ENCODE measurements at places on chromosomes 7 and 10.

GRCh38 chr10:63388421-63389031 lies 77.3 kb downstream of the JMJD1C start:
- no peak for DNase-seq

DNA sequence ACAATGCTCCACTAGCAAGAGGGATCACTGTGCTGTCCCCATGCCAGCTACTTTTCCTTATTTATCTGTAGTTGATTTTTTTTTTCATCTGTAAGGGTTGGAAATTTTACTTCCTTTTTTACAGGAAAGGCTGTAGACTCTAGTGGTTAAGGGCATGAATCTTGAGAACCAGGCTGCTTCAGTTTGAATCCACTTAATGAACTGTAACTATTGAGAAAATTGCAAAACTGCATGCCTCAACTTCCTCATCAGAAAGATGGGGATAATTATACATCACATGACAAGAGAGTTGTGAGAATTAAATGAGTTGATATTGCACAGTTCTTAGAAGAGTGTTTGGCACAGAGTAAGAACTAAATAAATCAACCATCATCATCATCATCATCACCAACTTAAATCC lies 106.4 kb upstream of the GSDME start:
- no peak for DNase-seq

- no peak for DNase-seq
Observed at GRCh38 chr10:120749856-120750566, 101.2 kb upstream of the WDR11 start.

DNA sequence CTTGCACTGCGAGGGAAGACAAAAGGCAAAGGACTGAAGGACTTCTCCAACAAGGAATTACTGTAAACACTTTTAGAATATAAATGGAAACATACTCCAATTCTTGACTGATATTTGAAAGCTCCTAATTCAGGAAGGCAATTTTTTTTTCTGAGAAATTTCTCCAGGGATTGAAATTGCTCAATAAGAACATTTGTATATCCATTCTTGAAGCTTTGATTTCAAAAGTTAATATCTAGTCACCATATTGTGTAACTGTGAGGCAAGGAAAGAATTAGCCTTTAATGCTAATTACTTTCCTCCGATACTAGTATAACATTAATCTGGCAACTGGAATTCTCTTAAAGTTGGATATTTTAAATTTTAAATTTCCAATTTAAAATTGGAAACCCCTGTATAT lies 188.4 kb upstream of the COL1A2 start:
- DNase-seq = no peak

GRCh38 chr10:35751347-35751746 lies 109.3 kb upstream of the FZD8 start:
- DNase-seq = no peak

All from WERI-Rb-1 (cell line).